ENCODE measurements at places on chromosomes 11 and 22.

DNA sequence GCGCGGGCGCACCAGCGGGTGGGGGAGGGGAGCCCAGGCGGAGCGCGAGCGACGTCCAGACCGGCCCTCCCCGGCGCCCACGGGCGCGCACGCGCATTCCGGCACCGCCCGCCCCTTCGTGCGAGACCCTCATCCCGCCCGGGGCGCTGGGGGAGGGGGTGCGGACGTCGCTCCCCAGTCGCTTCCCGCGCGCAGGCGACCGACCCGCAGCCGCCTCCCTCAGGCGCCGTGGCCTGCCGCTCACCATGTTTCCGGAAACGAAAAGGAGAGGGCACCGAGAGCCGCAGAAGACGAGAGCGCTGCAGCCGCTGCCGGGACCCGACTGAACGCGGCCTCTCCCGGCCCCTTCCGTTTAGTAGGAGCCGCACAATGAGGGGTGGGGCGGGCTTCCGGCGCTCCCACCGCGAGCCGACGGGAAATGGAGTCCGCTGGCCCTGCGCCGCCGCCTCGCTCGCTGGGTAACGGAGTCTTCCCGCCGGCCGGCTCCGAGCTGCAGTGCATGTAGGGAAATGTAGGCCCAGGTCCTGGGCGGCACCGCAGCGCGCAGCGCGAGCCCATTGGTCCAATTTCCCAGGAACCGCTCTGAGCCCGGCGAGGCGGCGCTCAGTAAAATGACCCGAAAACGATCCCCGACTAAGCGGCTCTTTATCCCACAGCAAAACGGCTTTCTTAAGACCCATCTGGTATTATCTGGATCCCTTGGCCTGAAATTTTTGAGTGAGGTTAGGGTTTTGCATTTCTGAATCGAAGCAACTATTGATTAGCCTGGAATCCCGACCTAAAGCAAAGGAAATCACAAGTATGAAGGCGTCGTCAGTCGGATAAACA, at the start of gene CFL1:
TSS of gene CFL1 (minus strand) at position 328 of the 828 bp plus-strand sequence. CDS start at position 247, 81 bp downstream.
- DNase-seq: peak; percentile 98

DNA sequence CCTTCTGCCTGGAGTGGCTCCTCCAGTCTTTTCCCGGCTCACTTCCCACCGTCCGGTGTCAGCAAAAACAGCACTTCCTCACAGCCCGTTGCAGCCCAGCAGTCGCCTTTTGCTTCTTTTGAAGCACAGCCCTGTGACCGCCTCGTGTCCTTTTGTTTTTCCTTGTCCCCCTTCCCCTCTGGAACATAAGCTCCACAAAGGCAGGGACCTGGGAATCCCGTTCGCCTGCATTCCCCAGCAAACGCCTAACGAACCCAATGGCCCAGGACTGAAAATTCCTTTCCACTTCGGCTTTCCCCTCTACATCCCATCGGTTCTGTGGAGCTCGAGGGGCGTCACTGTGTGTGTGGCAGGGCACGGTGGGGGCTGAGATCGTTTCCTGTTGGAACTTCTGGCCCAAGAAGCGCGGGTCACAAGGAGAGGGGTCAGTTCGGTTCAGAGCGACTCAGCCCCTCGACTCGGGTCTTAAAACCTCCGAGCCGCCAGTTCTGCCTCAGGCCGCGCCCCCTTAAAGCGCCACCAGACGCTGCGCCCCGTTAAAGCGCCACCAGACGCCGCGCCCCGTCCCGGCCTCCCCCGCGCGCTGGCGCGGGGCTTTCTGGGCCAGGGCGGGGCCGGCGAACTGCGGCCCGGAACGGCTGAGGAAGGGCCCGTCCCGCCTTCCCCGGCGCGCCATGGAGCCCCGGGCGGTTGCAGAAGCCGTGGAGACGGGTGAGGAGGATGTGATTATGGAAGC, 841 bp downstream of the RIC8A start:
- DNase-seq: peak; percentile 56

- DNase-seq: no peak
Measured at GRCh38 chr11:36308577-36308976, 12.5 kb downstream of the PRR5L start.

DNA sequence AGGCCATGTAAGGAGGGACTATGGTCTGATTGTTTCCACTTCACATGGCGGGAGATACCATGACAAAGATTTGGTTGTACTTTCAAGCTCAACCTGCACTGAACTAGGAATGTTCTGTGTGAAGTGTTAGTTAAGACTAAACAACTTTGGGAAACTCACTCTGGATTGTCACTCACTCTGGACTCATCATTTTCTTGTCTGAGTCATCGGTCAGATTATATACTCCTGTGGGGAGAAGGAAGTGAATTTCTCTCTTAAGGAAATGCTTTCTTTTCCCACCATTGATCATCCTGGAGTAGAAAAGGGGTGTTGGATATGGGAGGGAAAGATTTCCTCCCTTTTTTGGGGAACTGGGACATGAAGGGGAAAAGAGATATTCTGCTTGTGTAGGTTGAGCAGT, 26.9 kb upstream of the CAT start:
- no peak for DNase-seq

DNA sequence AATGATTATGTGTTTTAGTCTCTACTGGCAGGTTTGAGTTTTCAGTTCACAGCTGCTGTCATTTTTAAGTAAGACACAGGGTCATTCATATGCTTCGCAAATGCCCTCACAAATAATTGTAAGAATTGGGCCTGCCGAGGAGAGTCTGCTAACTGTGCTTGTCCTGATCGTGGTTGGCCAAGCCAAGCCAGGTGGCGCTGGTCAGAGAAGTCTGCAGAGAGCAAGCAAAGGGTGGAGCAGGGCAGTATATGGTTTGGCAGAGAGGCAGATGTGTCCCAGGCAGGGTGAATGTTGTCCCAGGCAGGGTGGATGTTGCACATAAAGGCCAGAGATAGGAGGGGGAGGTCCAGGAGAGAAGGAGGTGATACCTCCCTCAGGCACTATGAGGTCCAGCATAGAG, 52.7 kb downstream of the SCN3B start:
- no peak for DNase-seq

- DNase-seq: no peak
Measured at GRCh38 chr22:29473001-29473400, 7.0 kb upstream of the NEFH start.

DNA sequence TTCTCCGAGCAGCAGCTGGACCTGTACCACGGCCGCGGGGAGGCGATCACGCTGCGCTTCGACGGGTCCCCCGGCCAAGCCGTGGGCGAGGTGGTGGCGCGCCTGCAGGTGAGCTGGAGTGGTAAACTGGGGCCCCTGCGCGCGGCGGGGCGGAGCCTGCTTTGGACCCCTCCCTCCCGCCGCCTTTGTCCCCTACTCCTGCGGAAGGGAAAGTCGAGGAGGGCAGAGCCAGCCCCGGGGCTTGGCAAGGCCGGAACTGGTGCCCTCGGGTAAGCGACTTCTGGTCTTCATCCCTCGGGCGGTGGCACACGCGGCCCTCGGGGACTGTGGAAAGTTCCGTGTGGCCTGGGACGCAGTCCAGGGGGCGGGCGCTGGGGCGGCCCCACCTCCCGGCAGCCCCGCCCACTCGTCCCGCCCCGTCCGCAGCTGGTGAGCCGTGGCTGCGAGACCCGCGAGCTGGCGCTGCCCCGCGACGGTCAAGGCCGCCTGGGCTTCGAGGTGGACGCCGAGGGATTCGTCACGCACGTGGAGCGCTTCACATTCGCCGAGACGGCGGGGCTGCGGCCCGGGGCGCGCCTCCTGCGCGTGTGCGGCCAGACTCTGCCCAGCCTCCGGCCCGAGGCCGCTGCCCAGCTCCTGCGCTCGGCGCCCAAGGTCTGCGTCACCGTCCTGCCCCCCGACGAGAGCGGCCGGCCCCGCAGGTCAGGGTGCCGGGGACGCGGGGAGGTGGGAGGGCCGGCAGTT, 9.2 kb downstream of the SIPA1 start:
- peak; percentile 21 for DNase-seq

GRCh38 chr11:77523712-77524111, 49.8 kb upstream of the PAK1 start:
- DNase-seq: no peak

- no peak for DNase-seq
Measured at GRCh38 chr11:91997226-91997625, 227.4 kb upstream of the FAT3 start.

DNA sequence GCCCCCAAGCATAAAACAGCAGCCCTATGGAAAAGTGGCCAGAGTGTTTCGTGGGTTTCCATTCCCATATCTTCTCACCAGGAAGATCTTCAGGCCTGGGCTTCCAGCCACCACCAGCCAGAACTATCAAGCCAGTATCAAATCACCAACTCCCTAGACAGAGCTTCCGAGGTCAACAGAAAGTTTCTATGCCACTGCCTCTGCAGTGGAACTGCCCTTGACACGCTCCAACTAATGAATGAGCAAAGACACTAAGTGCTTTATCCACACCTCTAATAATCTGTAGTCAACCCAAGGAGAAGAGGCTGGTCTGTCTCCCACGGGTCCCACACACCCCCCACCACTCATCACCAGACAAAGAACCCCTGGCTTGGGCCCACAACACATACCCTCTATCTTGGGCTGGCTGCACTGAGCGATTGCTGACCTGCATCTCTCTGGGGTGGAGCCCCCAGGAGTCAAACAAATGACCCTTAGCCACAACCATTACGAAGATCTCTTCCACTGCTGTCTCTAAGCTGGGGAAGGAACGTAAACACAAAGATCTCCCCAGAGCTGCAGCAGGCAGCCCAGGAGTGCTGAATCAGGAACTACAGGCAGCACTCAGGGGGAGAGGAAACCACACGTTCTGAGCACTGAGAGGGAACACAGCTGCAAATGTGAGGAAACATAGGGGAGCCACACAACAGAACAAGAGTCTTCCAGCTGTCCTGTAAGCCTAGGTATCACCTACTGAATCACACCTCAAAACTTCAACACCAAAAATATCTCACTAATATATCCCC, 9.7 kb downstream of the OR5AN1 start:
- DNase-seq: no peak

GRCh38 chr22:36405221-36405661, 17.5 kb upstream of the MYH9 start:
- DNase-seq: no peak

GRCh38 chr11:126002181-126002580, 56.3 kb downstream of the VSIG10L2 start:
- DNase-seq: no peak

GRCh38 chr11:18745251-18745650, 19.3 kb upstream of the IGSF22 start:
- DNase-seq: no peak

- peak; percentile 48 for DNase-seq
Measured at GRCh38 chr11:62611705-62612365, 740 bp downstream of the EML3 start.

GRCh38 chr11:128236506-128237498, 350.6 kb downstream of the ETS1 start:
- no peak for DNase-seq

DNA sequence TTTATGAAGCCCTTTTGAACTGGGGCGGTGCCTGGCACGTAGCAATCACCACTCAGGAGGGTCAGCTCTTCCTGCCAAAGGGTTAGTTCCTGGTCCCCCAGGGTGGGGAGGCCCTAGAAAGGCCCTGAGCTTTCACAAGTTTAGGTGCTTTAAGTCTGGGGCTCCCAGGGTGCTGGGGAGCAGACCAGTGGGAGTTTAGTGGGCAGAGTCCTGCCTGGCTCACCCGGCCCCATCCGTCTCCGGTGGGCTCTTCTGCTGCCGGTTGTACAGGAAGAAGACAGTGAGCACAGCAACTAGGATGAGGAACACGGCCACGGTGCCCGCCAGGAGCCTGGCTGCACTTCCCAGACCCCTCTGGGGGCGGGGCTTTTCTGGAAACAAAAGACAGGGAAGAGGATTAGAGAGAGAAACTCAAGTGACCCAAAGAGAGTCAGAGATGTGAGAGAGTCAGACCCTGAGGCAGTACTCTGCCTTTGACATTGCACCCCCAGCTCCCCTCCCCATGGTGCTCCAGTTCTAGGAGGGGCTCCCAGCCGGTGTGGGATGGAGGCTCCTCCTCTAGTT, 89.3 kb downstream of the NECTIN1 start:
- no peak for DNase-seq

DNA sequence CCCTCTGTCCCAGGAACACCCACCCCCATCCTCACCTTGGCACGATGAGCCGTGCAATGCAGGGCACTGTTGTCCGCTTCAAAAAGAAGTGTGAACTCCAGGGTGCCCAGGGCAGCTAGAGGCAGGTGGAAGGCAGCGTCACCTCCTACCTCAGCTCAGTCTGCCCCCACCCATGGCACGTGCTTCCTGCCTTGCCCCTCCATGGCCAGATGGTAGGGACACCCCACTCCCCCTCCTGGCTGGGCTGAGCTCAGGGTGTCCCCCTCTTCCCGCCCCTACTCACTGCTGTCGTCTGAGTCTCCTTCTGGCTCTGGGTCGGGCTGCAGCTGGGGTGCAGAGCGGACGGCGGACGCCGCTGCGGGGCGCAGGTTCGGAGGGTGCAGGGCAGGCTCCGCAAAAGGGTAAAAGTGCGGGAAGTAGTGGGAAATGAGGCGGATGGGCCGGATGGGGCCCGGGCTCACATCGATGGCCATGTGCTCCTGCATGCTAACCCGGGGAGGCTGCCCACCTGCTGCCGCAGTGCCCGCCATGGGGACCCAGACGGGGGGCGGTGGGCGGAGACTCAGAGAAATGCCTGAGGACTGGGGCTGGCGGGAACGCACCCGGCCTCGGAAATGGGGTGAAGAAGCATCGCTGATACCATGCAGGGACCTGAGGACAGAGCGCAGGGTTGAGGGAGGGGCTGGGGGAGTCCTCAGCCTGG, 9.1 kb downstream of the NDUFV1 start:
- DNase-seq: no peak

DNA sequence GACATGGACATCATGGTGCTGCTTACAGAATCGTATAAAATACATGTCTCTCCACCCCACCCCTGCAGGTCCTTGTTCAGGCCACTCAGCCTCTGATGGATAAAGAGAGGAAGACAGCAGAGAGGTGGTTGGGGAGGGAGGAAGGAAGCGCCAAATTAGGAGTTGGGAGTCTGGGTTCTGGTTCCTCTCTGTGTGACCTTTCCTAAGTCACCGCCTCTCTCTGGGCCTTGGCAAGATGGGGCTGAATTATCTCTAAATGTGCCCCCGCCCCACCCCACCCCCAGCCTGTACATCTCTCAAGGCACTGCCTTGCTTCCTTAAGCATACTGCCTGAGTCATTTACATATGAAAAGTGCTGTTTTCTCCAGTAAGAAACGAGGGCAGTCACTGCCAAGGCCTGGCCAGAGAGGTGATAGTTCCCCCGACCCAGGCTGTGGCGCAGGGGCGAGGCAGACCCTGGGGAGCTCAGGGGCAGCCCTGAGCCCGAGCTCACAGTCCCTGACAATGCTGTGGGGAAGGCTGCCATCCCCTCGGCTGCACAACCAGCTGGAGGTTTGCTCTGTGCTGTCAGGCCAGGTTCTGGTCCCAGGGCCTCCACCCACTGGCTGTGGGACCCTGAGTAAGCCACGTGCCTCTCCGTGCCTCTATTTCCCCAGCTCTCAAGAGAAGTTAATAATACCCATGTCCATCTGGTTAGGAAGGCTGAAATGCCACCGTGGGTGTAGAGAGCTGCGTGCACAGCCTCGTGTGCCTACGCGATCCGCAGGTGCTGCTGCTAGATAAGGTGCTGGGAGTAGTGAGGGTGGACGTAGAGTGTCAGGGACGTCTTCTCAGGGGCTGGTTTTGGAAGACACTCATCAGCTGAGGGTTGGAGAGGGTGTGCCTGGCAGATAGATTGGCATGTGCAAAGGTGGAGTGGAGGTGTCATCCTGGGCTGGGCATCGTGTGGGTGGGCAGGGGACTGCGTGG, 55.3 kb downstream of the CACNA1I start:
- no peak for DNase-seq

- DNase-seq: no peak
Measured at GRCh38 chr11:22479208-22479607, 141.0 kb downstream of the SLC17A6 start.

GRCh38 chr11:17388609-17389210, at the start of gene KCNJ11:
Gene KCNJ11 (minus strand): TSS chr11:17388659. CDS start chr11:17388091, 568 bp downstream.
- peak; percentile 36 for DNase-seq
